ENCODE measurements at places on chromosomes 5 and 9.

DNA sequence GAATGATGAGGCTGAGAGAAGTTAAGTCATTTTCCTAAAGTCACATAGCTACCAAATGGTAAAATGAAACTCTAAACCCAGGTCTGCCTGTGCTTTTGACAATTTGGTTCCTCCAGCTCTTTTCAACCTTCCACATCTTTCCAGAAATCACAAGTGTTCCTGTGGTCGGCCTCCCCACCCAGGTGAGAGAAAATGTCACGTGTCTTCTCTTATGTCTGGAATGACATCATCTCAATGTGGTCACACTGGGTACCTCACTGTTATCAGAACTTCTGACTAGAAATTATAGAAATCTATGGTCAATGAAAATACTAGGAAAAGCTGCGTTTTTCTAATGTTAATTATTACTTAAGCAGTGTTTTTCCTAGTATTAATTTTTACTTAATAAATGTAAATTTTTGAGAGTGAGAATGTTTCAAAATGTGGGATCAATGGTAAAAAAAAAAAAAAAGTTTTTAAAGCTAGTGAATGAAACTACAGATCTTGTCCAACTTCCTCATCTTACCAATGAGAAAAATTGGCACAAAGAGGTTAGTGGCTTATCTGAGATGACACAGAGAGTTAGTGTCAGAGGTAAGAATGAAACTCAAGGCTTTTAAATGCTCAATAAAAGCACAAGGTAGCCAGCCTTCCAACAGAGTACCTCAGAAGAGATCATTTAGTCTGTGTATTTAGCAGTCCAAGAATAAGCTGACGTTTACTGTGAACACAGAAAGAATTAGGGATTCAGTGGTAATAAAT, 228.7 kb upstream of the NR4A3 start:
- no peak for DNase-seq
- no peak overlapping the region for H3K4me3 ChIP-seq
- no peaks in the 10 kb centered on the region for H3K27me3 ChIP-seq
- no peaks in the 10 kb centered on the region for H3K4me1 ChIP-seq
- H3K27ac ChIP-seq: no peak overlapping the region

DNA sequence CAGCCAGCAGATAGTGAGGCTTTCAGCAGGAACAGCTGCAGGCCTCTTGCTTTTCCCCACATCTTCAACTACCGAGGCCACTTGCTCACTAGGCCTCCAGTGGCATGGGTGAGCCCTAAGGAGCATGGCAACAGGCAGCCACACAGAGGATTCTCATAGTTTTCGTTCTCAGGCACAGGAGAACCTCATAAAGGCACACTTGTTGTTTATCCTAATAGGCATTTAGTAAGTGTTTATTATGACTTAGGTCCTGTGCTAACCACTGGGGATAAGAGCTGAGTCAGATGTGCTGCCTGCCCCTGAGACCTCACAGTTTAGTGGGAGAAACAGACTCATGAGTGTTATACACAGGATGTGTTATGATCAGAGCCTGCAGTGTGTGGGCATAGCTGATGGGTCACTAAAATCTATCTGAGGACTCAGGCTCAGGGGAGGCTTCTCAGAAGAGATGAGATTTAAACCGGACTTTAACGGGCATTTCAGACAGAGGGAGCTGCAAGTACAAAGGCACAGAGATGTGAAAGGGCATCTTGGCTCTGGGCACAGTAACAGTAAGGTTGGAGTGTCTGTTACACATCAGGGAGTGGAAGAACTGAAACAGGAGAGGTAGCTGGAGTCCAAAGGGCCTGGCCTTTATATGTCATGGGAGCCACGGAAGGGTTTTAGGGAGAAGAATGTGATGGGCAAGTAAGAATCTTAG, 21.0 kb upstream of the HEMGN start:
- H3K4me1 ChIP-seq: no peaks in the 10 kb centered on the region
- H3K27me3 ChIP-seq: no peaks in the 10 kb centered on the region
- no peaks in the 10 kb centered on the region for H3K36me3 ChIP-seq
- DNase-seq: no peak

DNA sequence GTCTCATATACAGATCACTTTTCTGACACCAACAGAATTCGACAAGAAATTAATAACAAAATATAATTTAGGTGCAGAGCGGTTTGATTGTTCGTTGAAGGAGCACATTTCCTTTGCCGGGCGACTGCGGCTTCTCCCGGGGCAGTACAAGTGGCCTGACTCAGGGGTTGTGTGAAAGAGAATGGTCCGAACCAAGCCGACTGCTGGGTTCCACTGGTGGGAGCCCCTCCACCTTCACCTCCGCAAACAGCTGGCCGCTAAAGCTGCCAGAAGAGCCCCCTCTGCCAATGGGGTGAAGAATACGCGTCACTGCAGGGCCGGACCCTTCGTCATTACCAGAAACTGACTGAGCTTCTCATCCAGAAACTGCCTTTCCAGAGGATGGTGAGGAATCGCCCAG, 156.0 kb upstream of the IFNE start:
- H3K4me3 ChIP-seq: no peak overlapping the region
- H3K27me3 ChIP-seq: no peaks in the 10 kb centered on the region
- no peaks in the 10 kb centered on the region for H3K36me3 ChIP-seq
- DNase-seq: peak; percentile 45
- no peaks in the 10 kb centered on the region for H3K4me1 ChIP-seq

- H3K36me3 ChIP-seq: peaks cover 27% of the 10 kb centered on the region
- no peaks in the 10 kb centered on the region for H3K27me3 ChIP-seq
- H3K27ac ChIP-seq: no peak overlapping the region
- no peak overlapping the region for H3K4me3 ChIP-seq
- DNase-seq: no peak
- peaks cover 5% of the 10 kb centered on the region for H3K4me1 ChIP-seq
These were observed 120.2 kb upstream of the GRHPR start for GRCh38 chr9:37302277-37302676.

DNA sequence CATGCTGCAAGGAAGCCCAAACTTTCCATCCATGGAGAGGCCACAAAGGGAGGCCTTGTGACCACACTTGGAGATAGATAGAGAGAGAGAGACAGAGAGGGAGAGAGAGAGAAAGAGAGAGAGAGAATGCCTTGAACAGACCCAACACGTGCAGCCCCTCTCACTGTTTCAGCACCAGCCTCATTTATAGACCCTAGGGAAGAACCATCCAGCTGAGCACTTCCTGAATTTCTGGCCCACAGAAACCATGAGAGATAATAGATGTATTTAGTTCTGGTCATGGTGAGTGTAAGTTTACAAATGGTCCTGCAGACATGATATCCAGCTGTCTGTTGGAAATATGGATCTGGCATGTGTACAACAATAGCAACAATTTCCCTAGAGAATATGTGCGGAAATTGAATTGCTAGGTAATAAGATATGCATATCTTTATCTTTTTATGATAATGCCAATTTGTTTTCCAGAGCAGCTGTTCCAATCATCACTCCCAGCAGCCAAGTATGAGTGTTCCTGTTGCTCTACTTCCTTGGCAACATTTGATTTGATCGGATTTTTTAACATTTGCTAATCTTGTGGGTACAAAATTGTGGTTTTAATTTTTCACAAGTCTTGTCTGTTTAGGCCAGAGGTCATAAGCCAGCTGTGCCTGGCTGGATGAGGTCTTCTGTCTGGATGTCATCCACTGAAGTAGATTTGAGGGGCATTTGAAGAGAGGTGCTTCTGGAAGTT, 217.3 kb upstream of the IL12B start:
- no peaks in the 10 kb centered on the region for H3K4me1 ChIP-seq
- DNase-seq: no peak
- H3K36me3 ChIP-seq: no peaks in the 10 kb centered on the region
- H3K27ac ChIP-seq: no peak overlapping the region
- no peak overlapping the region for H3K4me3 ChIP-seq

DNA sequence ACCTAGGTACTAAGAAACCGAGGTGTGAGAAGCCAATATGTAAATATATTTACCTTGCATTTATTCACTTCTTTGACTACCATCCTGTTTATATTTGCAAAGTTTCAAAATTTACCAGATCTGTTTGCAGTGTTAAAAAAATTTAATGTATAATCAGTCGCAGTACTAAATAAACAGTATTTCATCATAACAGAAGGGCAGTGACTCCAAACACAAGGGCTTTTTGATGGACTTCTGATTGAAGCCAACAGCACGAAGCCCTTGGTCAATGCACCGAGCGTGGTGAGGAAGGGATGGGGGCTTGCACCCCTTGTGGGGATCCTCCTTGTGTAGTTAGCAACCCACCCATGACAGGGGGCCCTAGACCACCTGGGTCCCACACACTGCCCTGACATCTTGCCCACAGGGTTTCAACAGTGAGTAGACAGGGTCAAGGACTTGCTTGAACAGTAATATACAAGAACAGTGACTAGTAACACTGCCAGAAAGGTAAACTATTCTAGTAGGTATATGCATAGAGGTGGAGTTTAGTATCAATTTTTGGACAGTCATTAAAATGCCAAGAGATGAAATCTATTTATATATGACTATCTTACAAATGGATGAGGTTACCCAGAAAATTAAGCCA, 52.6 kb upstream of the TBC1D9B start:
- H3K4me1 ChIP-seq: no peaks in the 10 kb centered on the region
- no peak overlapping the region for H3K4me3 ChIP-seq
- H3K36me3 ChIP-seq: peaks cover 32% of the 10 kb centered on the region
- no peak for DNase-seq
- H3K27ac ChIP-seq: no peak overlapping the region

- H3K27ac ChIP-seq: no peak overlapping the region
- no peak overlapping the region for H3K4me3 ChIP-seq
- DNase-seq: peak; percentile 69
- no peaks in the 10 kb centered on the region for H3K36me3 ChIP-seq
These were observed 50.8 kb downstream of the DMRT2 start for GRCh38 chr9:1100945-1101344.

- H3K27ac ChIP-seq: peak overlapping the region; percentile 63
- no peak overlapping the region for H3K4me3 ChIP-seq
- DNase-seq: no peak
- peaks cover 11% of the 10 kb centered on the region for H3K36me3 ChIP-seq
These were observed 32.8 kb downstream of the ANGPTL2 start for GRCh38 chr9:127089631-127090081.

GRCh38 chr5:2030131-2030530, 147.4 kb upstream of the IRX4 start:
- DNase-seq: no peak
- no peak overlapping the region for H3K27ac ChIP-seq
- no peak overlapping the region for H3K4me3 ChIP-seq
- H3K36me3 ChIP-seq: no peaks in the 10 kb centered on the region
- H3K27me3 ChIP-seq: peaks cover 19% of the 10 kb centered on the region

DNA sequence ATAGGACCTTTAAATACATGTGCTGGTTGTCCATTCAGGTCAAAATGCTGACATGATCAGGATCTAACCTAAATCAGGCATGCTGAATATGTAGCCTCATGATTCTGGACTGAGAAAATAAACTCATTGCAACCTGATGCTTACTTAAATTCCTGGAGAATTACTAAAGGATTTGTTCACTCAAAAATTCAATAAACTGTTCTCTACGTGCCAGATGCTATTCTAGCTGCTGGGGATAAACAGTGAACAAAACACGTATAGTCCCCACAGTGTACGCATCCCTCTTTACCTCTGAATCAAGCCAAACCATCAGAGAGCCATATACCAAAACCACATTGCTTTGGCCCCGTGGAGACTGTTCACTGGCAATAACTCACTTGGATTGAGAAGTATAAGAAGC, 6.1 kb downstream of the SCAI start:
- H3K27me3 ChIP-seq: no peaks in the 10 kb centered on the region
- no peak overlapping the region for H3K27ac ChIP-seq
- no peaks in the 10 kb centered on the region for H3K36me3 ChIP-seq
- no peaks in the 10 kb centered on the region for H3K4me1 ChIP-seq
- H3K4me3 ChIP-seq: no peak overlapping the region

GRCh38 chr9:13063880-13064459, 215.5 kb downstream of the MPDZ start:
- no peaks in the 10 kb centered on the region for H3K4me1 ChIP-seq
- no peaks in the 10 kb centered on the region for H3K36me3 ChIP-seq
- H3K27ac ChIP-seq: no peak overlapping the region
- H3K4me3 ChIP-seq: no peak overlapping the region
- no peak for DNase-seq

DNA sequence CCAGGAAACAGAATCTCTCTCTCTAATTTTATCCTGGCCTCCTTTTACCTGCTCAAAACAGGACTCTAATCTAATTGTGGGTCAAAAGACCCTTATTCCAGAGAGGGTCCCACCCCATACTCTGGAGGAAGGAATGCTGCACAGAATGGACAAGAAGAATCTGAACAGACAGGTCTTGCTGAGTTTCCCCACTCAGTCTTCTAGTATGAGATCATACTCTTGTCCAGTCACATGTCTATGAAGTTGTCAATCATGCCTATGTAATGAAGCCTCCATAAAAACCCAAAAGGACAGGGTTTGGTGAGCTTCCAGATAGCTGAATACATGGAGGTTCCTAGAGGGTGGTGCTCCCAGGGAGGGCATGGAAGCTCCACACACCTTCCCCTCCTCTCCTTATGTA, 123.9 kb upstream of the FER start:
- no peak for DNase-seq
- H3K4me1 ChIP-seq: no peaks in the 10 kb centered on the region
- no peaks in the 10 kb centered on the region for H3K27me3 ChIP-seq
- no peak overlapping the region for H3K4me3 ChIP-seq

GRCh38 chr5:69084195-69084594, 9.6 kb upstream of the SLC30A5 start:
- H3K4me3 ChIP-seq: no peak overlapping the region
- H3K4me1 ChIP-seq: no peaks in the 10 kb centered on the region
- DNase-seq: no peak
- no peaks in the 10 kb centered on the region for H3K36me3 ChIP-seq
- H3K27me3 ChIP-seq: no peaks in the 10 kb centered on the region

DNA sequence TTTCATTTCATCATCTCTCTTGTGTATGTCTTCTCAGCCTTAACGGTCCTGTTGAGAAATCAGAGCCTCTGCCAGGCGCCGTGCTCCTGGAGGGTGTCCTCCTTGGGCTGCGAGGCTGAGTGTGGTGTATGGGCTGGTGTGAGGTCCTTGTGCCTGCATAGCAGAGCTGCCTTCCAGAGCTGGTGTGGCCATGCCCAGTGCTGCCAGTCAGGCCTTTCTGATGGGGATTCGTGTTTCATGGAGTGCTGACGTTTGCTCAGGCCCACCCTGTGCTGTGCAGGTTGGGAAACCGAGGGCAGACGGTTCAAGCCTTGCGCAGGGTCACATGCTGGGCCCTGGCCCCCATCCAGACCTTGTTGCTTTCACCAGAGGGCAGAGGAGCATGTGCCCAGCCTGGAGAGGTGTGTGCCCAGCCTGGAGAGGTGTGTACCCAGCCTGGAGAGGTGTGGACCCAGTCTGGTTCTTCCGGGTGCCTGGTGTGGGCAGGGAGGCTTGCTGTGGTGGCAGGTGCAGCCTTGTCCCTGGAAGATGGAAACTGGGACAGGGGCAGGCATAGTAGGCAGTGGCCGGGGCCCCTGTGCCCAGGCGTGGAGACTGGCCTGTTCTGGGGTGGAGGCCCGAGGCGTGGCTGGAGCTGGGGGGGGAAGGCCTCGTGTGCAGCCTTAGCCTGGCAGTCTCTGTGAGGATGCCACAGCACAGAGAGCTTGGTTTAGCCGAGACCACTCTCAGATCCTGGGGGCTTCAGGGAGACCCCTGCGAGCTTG, 84.0 kb downstream of the RXRA start:
- H3K4me3 ChIP-seq: no peak overlapping the region
- H3K4me1 ChIP-seq: peaks cover 92% of the 10 kb centered on the region
- H3K36me3 ChIP-seq: peaks cover 9% of the 10 kb centered on the region

GRCh38 chr5:38410304-38410990, 146.0 kb downstream of the LIFR start:
- no peak overlapping the region for H3K27ac ChIP-seq
- H3K4me1 ChIP-seq: no peaks in the 10 kb centered on the region
- H3K4me3 ChIP-seq: no peak overlapping the region
- no peaks in the 10 kb centered on the region for H3K36me3 ChIP-seq

Measured in upper lobe of right lung (tissue), 1 donor.